ENCODE measurements at places on chromosomes 2 and 18. TPM values are rescaled to one million over a fixed set of nuclear protein-coding genes. Genes with fewer than 3 reads are reported as not detected.
A peak's percentile ranks its signal among the peaks of the same experiment; 100 is the strongest.

DNA sequence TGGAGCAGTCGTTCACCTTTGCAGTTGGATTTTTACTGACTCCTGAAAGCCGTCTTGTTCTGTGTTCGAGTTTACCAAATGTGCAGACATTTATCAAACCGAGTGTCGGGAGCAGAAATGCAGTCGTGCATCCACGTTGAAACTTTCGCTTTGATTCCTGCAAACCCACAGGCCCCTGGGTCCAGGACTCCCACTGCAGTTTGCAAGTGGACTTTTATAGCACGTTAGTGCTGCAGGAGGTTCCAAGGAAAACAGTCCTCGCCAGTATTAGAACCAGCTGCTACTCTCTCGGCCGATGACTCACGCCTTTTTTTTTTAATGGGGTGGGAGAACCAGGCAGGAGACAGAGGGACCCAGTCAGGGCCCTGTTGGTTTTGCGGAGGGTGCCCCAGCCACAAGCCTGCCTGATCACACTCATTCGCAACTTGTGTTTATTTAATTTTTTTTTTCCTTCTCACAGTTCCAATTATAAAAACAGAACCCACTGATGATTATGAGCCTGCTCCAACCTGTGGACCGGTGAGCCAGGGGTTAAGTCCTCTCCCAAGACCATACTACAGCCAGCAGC, 90.1 kb downstream of the NFATC1 start:
- H3K27me3 ChIP-seq, result no peaks in the 10 kb centered on the region
- no peak overlapping the region for H3K4me3 ChIP-seq
- peaks cover 10% of the 10 kb centered on the region for H3K4me1 ChIP-seq

Gene GLI2
- total RNA-seq, result 67.0 TPM

GRCh38 chr18:29259838-29260237, 1082.9 kb upstream of the CDH2 start:
- H3K27me3 ChIP-seq, result no peaks in the 10 kb centered on the region
- no peak overlapping the region for H3K4me3 ChIP-seq
- no peak overlapping the region for H3K27ac ChIP-seq
- H3K36me3 ChIP-seq, result no peaks in the 10 kb centered on the region
- DNase-seq, result no peak

DNA sequence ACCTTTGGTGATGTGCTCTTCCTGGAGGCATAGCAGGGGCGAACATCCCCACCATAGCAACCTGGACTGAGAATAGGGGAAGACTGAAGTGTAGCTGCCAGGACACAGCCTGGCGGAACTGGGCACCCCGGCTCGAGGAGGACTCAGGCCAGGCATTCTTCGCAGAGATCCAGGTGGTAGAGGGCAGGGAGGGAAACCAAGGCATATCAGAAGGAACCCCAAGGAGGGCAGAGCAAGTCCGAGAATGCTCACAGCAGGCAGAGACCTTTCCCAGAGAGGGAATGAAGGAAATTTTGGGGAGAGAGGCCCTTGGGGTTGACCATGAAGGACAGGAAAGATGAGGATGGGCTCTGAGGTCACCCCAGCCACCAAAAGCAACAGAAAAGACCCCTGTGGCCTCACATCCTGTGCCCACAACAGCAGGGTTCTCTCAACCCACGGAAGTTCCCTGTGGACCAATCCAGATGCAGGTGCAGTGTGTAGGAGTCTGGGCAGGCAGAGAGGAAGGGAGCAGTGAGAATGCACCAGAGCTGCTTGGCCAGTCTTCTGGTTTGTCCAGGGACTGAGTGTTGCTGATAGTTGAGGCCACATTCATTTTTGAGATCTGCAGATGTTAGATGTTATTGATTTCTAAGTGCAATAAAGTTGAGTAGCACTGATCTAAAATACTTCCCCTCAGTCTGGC, 136.9 kb downstream of the PXDN start:
- no peaks in the 10 kb centered on the region for H3K36me3 ChIP-seq
- H3K4me1 ChIP-seq, result no peaks in the 10 kb centered on the region
- peaks cover 8% of the 10 kb centered on the region for H3K27me3 ChIP-seq
- no peak overlapping the region for H3K4me3 ChIP-seq
- H3K27ac ChIP-seq, result no peak overlapping the region

- peaks cover 34% of the 10 kb centered on the region for H3K4me1 ChIP-seq
- H3K27ac ChIP-seq, result peak overlapping the region; percentile 91
- no peaks in the 10 kb centered on the region for H3K36me3 ChIP-seq
- H3K4me3 ChIP-seq, result peak overlapping the region; percentile 85
These were observed 782 bp downstream of the COL6A3 start for GRCh38 chr2:237412988-237413776.
